ENCODE measurements at places on chromosomes 4 and X.

GRCh38 chr4:8589336-8589735 is 3.2 kb upstream of the CPZ start:
- DNase-seq, result no peak

DNA sequence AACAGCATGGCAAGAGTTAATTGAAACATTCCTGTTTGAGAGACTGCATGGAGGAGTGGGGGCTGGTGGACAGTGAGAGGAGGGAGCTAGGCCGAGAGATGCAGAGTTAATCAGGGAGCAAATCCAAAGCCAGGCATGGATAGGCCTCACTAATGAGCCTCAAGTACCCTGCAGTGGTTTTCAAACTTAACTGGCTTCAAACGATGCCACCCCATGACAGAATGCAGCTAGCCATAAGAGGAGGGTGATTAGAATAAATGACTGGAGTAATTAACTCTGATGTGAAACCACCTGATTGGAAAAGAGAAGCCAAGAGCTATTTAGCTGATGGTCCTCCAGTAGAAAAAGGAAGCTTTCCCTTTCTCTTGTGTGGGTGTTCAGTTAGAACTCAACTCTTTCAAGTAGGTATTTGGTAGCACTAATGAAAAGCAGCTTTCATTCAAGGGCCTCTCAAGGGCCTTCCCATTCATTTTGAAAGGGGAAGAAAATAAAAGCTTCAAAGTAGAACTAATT is 215.4 kb upstream of the MAB21L2 start:
- peak; percentile 78 for DNase-seq

DNA sequence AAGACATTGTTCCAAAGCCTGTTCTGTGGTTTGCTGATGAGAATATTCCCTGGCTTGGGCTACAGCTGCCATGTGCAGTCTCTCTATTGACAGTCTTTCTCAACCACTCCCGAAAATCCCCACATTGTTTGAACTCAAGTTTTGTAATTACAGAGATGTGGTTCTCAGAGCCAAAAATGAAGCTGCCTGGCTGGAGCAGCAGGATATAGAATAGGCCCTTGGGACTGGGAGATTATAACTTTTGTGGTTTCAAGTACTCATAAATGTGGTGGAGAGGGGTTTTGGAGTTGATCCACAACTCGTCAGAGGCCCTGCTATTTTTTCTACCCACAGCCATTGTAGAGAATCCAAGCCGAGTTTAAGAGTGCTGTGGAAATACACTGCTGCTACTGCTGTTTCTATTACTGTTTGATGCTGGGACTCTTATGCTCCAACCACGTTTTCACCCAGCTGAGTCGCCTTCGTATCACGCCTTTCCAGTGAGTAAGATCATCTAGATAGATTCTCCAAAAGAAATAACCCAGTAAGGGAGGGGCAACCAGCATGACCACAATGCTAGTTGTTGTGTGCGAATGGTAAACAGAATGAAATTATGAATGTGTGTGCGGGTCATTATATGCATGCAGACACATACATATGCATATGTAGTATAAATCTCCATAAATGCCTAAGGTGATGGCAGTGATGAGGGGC is 57.1 kb upstream of the ATXN3L start:
- DNase-seq, result no peak

DNA sequence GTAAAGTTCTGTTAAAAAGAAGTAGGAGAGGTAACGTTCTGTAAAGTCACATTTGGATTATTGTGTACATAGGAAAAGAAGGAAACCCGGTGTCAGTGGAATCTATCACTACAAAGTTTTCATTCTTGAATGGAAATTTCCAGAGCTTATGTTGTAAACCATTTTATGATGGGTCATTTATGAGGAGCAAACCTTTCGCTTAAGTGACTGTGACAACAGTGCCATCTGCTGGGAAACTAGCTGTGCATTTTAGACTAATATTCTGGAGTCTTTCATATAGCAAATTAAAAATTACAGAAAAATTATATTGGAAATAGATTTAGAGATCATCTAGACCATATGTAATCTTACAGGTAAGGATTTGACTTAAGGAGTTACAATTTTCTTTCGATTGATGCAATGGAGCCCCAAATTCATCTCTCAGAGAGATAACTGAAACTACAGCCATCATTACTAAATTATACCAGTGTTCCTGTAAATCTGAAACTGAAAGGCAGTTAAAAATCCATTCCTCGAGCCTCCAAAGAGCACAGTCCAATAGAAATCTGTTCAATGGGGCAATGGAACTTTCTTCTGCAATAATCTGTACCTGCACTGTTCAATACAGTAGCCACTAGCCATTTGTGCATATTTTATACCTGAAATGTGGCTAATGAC is 26.9 kb downstream of the ASB9 start:
- DNase-seq, result no peak

DNA sequence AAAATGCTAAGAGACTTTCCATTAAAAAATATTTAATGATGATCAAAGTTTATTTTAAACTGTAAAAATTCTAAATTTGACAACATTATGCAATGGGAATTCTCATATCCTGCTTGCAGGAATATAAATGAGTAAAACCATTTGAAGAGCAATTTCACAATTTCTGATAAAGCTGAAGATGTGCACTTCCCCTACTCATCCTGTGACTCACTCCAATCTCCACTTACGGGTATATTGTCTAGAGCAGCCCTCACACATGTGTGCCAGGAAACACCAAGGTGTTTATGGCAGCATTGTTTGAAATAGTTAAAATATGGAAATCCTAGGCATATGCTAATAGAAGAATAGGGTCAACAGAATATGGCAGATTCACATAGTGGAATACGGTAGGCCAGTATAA is 158.4 kb downstream of the PDHA2 start:
- DNase-seq, result no peak

DNA sequence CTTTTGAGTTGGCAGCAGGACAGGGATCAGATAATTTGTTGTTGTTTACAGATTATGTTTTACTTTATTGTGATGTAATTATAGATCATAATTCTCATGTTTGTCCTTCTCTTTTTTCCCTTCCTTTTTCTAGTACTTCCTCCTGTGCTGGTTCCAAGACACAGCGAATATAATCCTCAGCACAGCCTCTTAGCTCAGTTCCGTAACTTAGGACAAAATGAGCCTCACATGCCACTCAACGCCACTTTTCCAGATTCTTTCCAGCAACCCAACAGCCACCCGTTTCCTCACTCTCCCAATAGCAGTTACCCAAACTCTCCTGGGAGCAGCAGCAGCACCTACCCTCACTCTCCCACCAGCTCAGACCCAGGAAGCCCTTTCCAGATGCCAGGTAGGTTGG is 58.0 kb downstream of the SMAD1 start:
- no peak for DNase-seq

DNA sequence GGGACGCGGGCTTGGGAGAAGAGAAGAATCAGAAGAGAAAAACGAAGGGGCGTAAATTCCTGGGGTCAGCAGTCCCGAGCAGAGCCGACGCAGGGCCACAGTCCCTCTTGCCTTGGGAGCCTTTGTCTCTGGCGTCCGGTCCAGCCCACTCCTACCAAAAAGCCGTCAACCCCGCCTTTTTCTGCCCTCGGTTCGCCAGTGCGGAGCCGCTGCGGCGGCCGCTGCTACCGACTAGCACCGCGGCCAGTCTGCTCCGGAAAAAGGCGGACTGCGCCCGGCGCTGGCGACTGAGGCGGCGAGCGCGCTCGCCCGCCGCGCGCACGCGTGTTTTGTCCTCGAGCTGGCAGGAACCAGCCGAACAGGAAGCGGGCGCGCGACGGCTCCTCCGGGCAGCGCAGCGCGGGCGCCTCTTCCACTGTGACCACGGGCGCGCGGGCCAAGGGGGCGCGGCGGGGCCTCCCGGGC is 502 bp downstream of the HNRNPDL start:
- no peak for DNase-seq

Measured in NCI-H1417 treated with DMSO at 0.1 percent for 48 hours (cell line).